Common myeloid progenitor, CD34-positive (primary cell): ENCODE measurements at places on chromosomes 3 and 15.

DNA sequence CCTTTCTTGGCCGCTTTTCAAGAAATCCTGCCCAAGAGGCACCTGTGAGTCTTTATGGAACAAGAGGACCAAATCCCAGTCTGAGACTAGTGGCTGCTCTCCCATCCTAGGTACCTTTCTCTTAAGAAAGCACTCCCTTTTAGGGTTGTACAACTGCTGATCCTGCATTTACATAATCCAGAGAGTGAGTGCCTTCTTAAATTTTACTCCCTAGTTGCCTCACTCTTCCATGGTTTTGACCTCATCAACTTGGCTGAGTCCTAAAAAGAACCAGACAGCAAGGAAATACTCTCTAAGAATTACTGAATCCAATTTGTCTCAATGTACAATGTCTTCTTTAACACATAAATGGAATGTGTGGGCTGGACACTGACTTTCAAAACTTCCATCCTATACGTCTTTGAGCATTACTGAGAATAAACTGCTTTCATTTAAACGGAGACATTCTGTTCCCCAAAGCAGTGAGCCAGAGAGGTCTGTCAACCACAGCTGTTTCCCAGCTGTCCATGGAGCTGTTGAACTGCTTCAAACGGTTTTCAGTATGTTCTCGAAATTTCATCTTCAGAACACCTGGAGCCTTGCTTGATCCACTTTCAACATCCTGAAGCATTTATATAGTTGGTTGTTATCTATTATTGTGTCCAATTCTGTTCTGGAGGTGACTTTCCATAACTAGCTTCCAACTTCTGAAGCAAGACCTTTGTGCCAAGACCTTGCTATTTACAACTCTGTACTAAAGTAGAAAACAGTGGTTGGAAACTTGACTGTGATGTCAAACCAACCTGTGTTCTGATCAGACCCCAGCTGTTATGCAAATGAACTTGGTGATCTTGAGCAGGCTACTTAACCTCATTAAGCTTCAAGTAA, 179.1 kb downstream of the SLC9A9 start:
- no peak for DNase-seq

DNA sequence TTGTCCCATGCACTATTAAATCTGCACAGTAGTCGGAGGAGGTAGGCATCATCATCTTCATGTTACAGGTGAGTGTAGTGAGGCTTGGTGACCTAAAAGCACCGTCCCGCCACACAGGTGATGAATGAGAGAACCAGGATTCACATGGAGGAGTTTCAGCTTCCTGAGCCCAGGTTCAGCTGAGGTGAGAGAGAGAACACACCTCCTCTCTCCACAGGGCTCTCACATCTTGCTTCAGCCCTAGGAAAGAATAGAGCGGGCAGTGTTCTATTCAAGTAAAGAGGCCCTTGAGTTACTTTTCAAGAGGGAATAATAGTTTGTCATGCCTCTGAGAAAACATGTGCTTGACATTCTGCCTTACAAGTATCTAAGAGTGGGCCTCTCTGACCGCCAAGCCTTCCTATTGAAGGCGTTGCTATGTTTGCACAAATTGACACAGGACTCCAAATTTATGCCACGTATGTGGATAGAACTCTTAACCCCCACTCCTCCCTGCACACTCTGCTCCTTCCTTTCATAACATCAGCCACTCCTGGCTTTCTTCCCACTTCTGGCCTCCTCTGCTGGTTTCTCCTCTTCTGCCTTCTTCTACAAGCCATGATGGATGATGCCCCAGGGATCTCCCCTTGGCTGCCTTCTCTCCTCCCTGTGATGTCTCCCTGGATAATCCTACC, 138.3 kb upstream of the ABHD17C start:
- DNase-seq: no peak

GRCh38 chr3:42601896-42602581, 1.6 kb downstream of the NKTR start:
- DNase-seq: no peak

DNA sequence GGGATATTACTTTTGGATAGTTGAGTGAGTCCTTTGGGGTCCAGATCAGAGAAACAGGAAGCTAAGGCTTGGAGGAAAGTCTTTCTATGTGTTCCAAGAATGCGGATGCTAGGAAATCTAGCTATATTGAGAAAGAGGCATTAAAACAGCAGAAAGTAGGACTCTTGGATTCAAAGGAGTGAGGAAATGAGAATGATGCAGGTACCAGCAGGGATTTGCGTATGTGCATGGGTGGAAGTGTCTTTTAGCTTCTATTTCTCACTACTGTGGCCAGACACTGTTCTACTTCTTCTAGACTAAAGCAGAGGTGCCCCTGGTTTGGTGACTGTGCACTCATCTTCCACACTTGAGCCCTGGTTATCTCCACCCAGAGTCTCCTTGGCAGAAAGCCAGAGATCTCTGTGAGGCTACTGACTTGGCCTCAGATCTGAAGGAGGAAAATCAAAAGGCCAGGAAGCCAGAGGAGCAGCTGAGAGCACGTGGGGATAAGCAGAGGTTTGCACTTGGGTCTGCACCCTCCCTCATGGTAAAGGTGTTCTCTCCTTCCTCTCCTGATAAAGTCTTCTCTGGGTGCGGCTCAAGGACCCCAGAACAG, 44.3 kb downstream of the ATP2B2 start:
- DNase-seq: no peak

DNA sequence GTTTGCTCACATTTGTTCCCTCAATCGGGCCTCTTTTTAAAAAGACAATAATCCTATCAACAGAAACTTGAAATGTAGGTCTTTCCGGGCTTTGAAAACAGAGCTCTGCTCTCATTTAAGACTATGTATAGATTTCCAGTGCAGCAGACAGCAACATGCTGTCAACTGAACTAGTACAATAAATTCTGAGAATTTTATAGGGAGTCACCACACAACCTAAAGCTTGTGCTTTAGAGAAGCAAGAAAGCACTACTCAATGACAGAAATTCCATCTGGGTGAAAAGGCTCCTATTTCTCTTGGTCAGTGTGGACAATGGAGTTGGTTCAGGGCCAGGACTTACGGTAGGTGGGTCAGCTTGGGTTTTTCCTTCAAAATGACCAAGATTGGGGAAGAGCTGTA, 583.5 kb downstream of the ROBO1 start:
- DNase-seq: no peak

DNA sequence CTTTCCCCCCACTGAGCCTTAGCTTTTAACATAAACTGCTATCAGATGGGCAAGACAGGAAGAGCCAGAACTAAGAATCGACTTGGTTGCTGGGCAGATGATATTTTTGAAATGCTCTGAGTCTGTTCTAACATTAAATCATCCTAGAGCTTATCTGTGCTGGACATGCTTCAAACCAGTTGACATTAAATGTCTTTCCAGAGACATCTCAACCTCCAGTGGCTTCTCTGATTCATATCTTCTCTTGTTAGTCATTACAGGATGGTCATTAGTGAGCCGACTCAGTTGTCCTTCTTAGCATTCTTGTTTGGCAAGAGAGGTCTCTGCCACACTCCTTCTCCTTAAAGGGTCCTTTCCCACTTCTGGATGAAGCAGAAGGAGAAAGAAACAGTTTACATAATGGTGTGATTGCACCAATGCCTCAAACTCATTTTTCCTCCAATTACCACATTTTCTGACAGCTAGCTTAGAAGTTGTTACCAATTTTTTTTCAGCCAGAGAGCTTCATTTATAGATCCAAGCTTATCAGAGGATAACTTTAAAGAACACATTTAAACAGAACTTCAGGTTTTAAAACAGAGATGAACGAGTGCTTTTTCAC, 21.7 kb upstream of the SYN2 start:
- no peak for DNase-seq

GRCh38 chr15:96331144-96331944, 844 bp downstream of the NR2F2 start:
- no peak for DNase-seq

DNA sequence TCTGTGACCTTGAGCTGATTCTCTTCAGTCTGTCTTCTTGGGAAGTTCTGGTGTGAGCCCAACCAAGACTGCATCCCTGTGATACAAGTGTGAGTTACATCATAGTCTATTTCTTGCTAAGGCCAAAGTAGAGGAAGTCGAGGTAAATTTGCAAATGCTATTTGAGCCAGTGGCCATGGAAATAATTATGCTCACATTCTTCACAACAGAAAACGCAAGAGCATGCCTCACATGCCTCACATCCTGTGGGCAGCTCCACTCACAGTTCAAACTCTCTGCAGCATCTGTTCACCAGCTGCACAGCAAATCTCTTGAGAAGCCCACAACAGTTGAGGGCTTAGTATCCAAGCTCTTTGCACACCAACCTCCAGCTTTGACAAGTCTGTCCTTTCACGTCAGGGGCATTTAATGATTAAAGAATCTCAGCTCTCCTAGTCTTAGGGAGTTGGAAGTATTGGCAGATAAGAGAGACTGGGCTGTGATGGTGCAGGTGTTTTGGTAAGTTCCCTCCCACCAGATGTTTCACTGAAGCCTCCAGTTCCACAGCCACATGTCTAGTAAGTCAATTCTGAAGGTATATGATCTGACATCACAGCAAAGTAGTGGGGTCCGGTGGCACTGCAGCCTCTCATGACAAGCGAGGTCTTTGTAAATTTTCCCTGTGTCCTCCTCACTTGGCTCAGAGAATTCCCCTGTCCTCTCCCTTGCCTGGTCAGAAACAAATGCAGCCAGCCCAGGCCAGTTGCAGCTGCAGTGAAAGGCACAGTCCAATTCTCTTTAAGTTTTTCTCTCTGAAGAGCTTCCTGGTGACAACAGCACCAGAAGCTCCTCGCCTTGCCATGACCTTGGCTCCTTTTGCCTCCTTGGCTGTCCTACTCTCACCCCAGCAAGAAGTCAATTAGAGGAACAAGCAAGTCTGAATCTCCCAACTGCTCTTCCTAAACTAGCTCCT, 166.1 kb downstream of the SSR3 start:
- no peak for DNase-seq

DNA sequence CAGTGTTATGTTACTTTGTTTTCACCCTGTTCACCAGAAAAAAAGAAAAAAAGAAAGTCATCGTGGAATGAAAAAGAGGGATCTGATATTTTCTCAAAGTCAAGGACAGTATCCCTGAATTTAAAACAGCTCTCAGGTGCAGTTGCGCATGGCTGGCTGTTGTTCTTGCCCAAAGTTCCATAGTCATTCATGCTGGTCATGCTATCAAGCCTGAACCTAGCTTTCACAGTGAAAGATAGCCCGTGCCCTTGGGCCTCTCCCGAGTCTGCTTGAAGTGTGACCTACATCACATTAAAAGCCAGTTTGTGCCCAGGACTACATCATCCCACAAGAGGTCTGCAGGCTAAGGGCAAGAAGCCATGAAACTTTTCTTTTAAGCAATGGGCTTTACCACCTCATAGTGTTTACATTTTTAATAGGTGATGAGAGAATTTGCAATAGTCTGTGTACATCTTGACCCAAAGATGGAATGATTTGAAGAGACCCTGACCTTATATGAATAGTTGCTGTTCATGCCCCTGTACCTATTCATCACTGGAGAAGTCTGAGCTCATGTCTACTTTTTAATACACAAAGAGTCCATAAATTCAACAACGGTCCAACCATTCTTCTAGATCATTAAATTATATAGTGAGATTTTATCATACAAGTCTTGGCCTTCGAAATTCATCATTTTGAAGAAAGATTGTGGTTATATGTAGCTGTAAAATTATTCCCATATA, 522.5 kb upstream of the MCTP2 start:
- DNase-seq: no peak

GRCh38 chr15:27853624-27854455, 245.3 kb downstream of the OCA2 start:
- no peak for DNase-seq

- peak; percentile 1 for DNase-seq
These were observed 227.6 kb downstream of the KLF13 start for GRCh38 chr15:31554261-31554660.
